ENCODE measurements at places on chromosomes 12 and 14.
A peak's percentile ranks its signal among the peaks of the same experiment; 100 is the strongest.

- H3K27me3 ChIP-seq: no peaks in the 10 kb centered on the region
- peaks cover 38% of the 10 kb centered on the region for H3K36me3 ChIP-seq
- H3K27ac ChIP-seq: peak overlapping the region; percentile 33
- DNase-seq: peak; percentile 89
Measured at GRCh38 chr12:96241846-96242256, 47.7 kb downstream of the ELK3 start.

- H3K27ac ChIP-seq: no peak overlapping the region
- no peak overlapping the region for H3K4me3 ChIP-seq
- H3K4me1 ChIP-seq: peaks cover 72% of the 10 kb centered on the region
Measured at GRCh38 chr12:108642269-108642870, 8.7 kb upstream of the SELPLG start.

DNA sequence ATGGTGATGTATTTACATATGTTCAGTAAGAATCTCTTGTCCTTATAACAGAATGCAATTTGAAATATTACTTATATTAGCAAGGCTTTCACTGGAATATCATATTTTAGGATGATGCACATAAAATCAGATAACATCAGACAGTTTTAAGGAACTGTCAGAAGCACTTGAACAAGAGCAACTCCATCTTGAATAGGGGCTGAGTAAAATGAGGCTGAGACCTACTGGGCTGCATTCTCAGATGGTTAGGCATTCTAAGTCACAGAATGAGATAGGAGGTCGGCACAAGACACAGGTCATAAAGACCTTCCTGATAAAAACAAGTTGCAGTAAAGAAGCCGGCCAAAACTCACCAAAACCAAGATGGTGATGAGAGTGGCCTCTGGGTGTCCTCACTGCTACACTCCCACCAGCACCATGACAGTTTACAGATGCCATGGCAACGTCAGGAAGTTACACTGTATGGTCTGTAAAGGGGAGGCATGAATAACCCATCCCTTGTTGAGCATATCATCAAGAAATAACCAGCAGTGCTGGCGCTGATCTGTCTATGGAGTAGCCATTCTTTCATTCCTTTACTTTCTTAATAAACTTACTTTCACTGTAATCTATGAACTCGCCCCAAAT lies 27.6 kb upstream of the ETV6 start:
- H3K4me3 ChIP-seq: no peak overlapping the region
- no peaks in the 10 kb centered on the region for H3K27me3 ChIP-seq

- H3K27me3 ChIP-seq: no peaks in the 10 kb centered on the region
- DNase-seq: peak; percentile 46
- H3K36me3 ChIP-seq: no peaks in the 10 kb centered on the region
- no peak overlapping the region for H3K27ac ChIP-seq
- no peak overlapping the region for H3K4me3 ChIP-seq
Measured at GRCh38 chr14:70073924-70074566, 114.7 kb downstream of the SLC8A3 start.

- H3K4me1 ChIP-seq: no peaks in the 10 kb centered on the region
- no peaks in the 10 kb centered on the region for H3K36me3 ChIP-seq
- no peak overlapping the region for H3K4me3 ChIP-seq
- H3K27me3 ChIP-seq: no peaks in the 10 kb centered on the region
- DNase-seq: no peak
Measured at GRCh38 chr12:66047411-66048021, 83.0 kb downstream of the LLPH start.

DNA sequence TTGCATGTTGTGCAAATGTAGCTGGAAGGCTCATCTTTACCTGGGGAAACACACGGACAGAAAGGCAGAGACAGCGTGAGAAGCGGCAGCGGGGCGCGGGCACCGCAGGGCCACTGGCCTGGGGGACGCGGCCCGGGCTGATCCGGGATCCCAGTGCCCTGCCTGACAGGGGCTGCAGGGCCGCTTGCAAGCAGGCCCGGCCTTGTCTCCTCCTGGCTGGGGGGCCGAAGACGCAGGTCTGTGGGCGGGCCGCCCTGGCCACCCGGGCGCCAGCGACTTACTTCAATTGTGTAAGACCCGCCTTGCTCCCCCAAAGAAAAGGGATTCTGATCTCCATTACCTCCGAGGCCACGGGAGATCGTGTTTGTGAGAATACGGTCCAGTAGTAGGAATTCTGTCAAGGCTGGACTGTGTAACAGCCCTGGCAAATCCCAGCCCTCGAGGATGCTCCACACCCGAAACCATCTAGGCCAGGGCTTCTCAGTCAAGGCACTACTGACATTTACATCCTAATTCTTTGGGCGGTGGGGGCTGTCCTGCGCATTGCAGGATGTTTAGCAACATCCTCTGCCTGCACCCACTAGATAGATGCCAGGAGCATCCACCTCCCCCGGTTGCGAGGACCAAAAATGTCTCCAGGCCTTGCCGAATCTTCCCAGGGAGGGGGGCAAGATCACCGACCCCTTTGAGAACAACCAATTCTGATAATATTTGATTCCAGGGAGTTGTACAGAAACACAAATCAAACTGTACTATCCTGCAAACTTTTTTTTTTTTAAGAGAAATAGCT lies 95.6 kb downstream of the BCL11B start:
- H3K27me3 ChIP-seq: peaks cover 3% of the 10 kb centered on the region
- no peak overlapping the region for H3K4me3 ChIP-seq
- H3K36me3 ChIP-seq: no peaks in the 10 kb centered on the region
- no peaks in the 10 kb centered on the region for H3K4me1 ChIP-seq

DNA sequence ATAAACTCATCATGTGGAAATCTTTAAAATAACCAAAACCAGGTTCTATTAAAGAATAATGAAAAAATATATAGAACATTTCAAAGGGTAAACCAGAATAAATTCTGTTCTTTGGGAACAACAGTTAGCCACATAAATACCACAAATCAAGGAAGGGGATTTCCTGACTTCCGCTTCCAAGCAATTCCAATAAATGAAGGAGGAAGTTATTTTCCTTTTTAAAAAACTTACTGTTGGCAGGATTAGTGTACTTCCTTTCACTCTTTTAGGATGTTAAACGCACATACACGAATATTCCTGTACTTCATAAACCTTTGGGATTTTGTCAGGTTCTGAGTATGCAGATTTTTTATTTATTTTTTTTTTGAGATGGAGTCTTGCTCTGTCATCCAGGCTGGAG lies 13.7 kb upstream of the LIMA1 start:
- no peak overlapping the region for H3K27ac ChIP-seq
- no peak for DNase-seq
- H3K4me3 ChIP-seq: no peak overlapping the region
- no peaks in the 10 kb centered on the region for H3K27me3 ChIP-seq
- H3K36me3 ChIP-seq: no peaks in the 10 kb centered on the region

GRCh38 chr12:76035045-76035444 lies 3.5 kb upstream of the PHLDA1 start:
- H3K4me3 ChIP-seq: no peak overlapping the region
- H3K4me1 ChIP-seq: peaks cover 32% of the 10 kb centered on the region
- H3K27ac ChIP-seq: no peak overlapping the region
- H3K27me3 ChIP-seq: peaks cover 8% of the 10 kb centered on the region
- no peak for DNase-seq
- H3K36me3 ChIP-seq: no peaks in the 10 kb centered on the region

DNA sequence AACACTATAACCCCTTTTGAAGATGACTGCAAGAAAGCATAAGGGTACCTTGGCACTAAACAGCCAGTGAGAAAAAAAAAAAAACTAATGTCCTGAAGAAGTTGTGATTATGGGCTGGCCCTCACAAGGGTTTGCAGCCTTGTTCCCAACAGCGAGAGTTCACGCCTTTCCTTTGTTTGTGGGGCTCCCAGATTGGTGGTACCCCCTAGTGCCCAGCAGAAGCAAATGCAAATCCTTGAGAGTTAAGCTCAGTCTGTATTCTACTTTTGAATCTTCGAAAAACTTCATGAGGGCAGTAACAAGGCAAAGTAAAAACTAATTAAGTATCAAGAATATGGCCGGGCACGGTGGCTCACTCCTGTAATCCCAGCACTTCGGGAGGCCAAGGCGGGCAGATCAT lies 238.9 kb upstream of the LMO3 start:
- no peaks in the 10 kb centered on the region for H3K36me3 ChIP-seq
- no peaks in the 10 kb centered on the region for H3K27me3 ChIP-seq
- no peak overlapping the region for H3K4me3 ChIP-seq

GRCh38 chr14:69039288-69039628 lies 60.2 kb upstream of the ACTN1 start:
- H3K27ac ChIP-seq: no peak overlapping the region
- H3K4me1 ChIP-seq: peaks cover 2% of the 10 kb centered on the region
- no peaks in the 10 kb centered on the region for H3K27me3 ChIP-seq
- H3K36me3 ChIP-seq: no peaks in the 10 kb centered on the region
- no peak for DNase-seq

DNA sequence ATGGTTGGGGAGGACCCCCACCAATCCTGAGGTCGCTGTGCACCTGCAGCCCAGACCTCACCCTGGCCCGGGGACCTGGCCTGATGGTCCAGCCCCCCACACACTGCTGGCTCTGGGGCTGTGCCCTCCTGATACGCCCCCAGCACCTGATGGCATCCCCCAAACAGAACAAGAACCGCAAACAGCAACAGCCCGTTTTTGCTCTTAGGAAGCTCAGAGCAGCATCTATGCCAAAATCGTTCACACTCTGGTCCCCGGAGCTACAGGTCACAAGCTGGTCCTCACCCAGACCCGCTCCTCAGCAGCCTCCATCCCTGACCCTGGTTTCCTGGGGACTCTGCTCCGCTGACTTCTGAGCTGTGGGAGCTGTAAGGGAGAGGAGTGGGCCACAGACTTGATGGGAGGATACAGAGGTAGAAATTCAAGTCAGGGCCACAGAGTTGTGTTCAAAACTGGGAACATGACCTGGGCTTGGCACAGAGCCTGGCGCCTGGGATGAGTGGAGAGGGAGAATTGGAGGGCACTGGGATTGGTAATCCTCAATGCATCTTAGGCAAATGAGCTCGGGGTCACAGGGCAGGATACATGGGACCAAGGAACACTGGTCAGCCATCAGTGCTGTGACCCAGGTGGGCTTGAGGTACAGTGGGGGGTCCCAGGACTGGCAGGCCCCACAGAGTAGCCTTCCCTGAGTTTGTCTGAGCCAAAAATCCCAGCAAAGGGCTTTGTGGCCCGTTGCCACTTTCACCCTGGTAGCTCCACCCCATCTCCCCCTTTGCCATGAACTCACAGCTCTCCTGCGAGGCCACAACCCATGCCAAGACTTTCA lies 170.9 kb upstream of the RTL1 start:
- H3K27me3 ChIP-seq: no peaks in the 10 kb centered on the region
- no peak overlapping the region for H3K27ac ChIP-seq
- no peak overlapping the region for H3K4me3 ChIP-seq
- peaks cover 41% of the 10 kb centered on the region for H3K4me1 ChIP-seq

- no peaks in the 10 kb centered on the region for H3K4me1 ChIP-seq
- no peaks in the 10 kb centered on the region for H3K36me3 ChIP-seq
- no peak overlapping the region for H3K27ac ChIP-seq
- no peak for DNase-seq
Measured at GRCh38 chr14:74756326-74756725, 6.8 kb upstream of the YLPM1 start.

GRCh38 chr14:64202716-64203115 lies 91.5 kb downstream of the ESR2 start:
- no peaks in the 10 kb centered on the region for H3K27me3 ChIP-seq
- no peaks in the 10 kb centered on the region for H3K4me1 ChIP-seq
- no peak overlapping the region for H3K4me3 ChIP-seq

DNA sequence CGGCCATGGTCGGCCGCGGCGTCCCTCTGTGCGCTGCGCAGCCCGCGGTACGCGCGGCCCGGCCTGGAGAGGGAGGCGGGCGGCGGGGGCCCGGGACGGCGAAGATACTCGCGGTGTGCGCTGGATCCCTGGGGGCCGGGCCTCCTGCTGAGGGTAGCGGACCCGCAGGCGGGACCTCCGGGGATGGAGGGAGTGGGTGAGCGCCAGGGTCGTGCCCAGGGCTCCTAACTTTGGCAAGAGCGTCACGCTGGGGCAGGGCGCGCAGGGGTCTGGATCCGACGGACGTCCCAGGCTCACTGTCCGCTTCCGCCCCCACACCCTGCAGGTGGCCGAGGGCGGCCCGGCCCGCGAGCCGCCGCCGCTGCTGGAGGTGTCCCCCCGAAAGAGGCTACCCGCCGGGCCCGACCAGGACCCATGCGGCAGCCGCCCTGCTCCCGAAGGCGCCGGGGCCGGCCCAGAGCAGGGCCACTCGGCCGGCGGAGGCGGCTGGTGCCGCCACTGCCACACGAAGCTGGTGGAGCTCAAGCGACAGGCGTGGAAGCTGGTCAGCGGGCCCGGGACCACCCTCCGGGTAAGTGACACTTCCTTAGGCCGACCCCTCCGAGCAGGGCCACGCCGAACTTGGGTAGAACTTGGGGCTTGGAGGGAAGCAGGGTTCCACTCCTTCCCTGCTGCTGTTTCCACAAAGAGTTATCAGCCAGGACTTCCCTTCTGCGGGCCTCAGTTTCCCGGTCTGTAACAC lies 502 bp downstream of the KIF26A start:
- no peak overlapping the region for H3K27ac ChIP-seq
- H3K4me3 ChIP-seq: no peak overlapping the region
- H3K36me3 ChIP-seq: no peaks in the 10 kb centered on the region
- no peaks in the 10 kb centered on the region for H3K27me3 ChIP-seq
- DNase-seq: no peak

- no peak overlapping the region for H3K27ac ChIP-seq
- H3K4me1 ChIP-seq: no peaks in the 10 kb centered on the region
- no peaks in the 10 kb centered on the region for H3K27me3 ChIP-seq
- no peak for DNase-seq
Measured at GRCh38 chr14:40119321-40119720, 687.1 kb upstream of the FBXO33 start.

- H3K27ac ChIP-seq: no peak overlapping the region
- H3K4me1 ChIP-seq: no peaks in the 10 kb centered on the region
- no peak for DNase-seq
- no peaks in the 10 kb centered on the region for H3K27me3 ChIP-seq
- no peaks in the 10 kb centered on the region for H3K36me3 ChIP-seq
Measured at GRCh38 chr14:52304248-52304904, 9.7 kb upstream of the PTGER2 start.

DNA sequence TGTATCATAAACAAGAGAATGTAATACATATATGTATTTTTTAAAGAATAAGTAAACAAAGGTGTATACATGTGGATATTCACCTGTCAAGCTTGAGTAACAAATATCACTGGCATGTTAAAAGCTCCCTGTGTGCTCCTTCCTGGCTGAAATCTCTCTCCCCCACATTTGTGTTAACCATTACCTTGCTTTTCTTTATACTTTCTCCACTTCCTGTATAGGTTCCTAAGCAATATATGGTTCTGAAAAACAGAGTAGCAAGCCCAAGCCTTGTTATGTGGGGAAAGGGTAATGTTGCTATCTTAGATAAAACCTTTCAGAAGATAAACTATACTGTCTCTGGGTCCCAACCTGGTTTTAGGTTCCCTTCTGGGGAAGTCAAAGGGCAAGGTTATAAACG lies 32.3 kb upstream of the TBC1D30 start:
- DNase-seq: no peak
- no peak overlapping the region for H3K27ac ChIP-seq
- no peaks in the 10 kb centered on the region for H3K36me3 ChIP-seq
- no peaks in the 10 kb centered on the region for H3K4me1 ChIP-seq
- no peaks in the 10 kb centered on the region for H3K27me3 ChIP-seq
- no peak overlapping the region for H3K4me3 ChIP-seq

GRCh38 chr14:40909906-40910305 lies 696.8 kb upstream of the LRFN5 start:
- no peaks in the 10 kb centered on the region for H3K4me1 ChIP-seq
- H3K36me3 ChIP-seq: no peaks in the 10 kb centered on the region
- H3K27me3 ChIP-seq: no peaks in the 10 kb centered on the region
- H3K27ac ChIP-seq: no peak overlapping the region

All from common myeloid progenitor, CD34-positive (primary cell).